Forelimb muscle (tissue), 1 donor: ENCODE measurements at places on chromosomes 7 and 10. TPM values are rescaled to one million over a fixed set of nuclear protein-coding genes. Genes with fewer than 3 reads are reported as not detected.

DNA sequence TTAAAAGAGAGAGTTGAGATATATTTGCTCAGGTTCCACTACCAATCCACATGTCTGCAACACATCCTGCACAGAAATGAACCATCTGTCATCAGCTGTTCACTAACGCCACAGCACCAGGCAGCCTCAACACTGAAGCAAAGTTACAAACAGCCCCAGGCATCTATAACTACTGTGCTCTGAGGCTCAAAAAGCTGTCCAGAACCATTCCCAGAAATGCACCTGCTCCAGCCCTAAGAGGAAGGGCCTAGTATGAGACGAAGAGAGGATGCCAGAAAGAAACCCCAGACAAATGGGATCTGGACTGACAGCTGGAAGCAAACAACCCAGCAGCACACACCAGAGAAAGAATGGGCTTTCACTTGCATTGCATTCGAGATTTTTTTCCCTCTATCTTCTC, 159.3 kb downstream of the ELMO1 start:
- no peak for DNase-seq

DNA sequence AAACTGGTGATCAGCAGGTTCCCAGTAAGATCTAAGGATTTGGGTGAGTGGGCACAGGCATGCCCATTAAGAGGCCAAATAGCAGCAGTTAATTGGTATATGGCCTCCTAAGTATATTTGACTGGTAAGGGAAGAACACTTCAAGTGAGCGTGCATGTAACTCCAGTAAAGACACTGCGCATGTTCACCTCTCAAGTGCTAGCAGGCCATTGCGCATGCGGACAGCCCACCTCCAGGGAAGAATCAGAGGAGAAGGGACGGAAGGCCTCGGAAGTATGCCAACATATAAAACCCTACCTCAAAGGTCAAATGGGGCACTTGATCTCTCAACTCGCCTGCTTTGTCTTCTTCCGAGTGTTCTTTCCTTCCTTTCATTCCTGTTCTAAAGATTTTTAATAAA, 118.0 kb downstream of the ARL5B start:
- no peak for DNase-seq

DNA sequence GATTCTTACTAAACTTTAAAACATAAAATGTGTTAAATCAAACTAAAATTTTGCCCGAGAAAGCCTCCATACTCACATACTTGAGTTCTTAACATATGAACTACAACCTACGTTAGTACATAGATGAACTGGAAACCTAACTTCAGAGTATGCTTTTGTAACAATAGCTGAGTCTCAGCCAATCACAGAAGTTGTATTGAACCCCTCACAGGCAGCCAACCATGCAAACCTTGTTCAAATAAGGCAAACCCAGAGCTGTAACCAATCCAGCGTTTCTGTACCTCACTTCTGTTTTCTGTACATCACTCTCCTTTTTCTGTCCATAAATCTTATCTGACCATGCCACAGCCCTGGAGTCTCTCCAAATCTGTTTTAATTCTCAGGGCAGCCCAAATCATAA, 157.3 kb upstream of the COL1A2 start:
- DNase-seq: no peak

DNA sequence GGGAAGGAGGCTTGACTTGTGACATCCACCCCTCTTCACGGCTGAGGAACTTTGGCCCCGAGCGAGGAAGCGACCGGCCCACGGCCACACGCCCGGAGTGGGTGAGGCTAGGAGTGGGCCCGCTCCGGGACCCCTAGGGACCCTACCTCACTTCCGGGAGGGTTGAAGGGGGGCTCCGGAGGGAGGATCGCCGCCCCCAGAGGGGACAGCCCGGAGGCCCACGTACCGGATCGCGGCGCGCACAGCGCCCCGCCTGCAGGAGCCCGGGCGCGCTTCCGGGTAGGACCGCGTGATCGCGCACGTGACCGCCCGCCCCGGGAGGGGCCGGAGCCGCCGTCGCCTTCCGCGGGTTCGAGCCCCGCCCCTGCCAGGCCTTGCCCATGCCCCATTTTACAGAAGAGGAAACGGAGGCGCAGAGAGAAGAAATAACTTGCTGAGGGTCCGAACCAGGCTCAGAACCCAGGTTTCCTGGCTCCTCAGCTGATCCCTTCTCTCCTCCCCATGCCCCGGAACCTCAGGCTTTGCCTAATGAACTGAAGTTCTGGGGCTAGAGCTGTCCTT, at the start of gene HPS1:
HPS1 (minus strand) TSS at position 275 of the 561 bp plus-strand sequence. CDS start 3,695 bp downstream, outside the sequence.
- DNase-seq: no peak

DNA sequence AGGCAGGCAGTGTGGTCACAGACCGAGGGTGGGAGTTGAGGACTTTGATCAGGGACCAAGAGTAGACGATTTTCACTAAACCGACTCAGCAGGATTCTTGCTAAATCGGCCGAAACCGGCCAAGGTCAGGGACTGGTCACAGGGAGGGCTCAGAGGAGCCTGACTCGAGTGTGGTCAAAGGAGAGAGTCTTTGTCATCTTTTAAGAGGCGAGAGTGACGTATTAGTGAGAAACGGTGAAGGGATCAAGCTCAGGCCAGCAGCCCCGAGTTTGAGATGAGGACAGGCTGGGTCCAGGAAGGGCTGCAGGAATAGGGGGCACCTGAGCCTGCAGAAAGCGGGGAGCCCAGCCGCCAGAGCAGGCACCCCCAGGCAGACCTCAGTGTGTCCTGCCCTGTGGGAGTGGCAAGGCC, 41.6 kb upstream of the FAM20C start:
- DNase-seq: no peak

DNA sequence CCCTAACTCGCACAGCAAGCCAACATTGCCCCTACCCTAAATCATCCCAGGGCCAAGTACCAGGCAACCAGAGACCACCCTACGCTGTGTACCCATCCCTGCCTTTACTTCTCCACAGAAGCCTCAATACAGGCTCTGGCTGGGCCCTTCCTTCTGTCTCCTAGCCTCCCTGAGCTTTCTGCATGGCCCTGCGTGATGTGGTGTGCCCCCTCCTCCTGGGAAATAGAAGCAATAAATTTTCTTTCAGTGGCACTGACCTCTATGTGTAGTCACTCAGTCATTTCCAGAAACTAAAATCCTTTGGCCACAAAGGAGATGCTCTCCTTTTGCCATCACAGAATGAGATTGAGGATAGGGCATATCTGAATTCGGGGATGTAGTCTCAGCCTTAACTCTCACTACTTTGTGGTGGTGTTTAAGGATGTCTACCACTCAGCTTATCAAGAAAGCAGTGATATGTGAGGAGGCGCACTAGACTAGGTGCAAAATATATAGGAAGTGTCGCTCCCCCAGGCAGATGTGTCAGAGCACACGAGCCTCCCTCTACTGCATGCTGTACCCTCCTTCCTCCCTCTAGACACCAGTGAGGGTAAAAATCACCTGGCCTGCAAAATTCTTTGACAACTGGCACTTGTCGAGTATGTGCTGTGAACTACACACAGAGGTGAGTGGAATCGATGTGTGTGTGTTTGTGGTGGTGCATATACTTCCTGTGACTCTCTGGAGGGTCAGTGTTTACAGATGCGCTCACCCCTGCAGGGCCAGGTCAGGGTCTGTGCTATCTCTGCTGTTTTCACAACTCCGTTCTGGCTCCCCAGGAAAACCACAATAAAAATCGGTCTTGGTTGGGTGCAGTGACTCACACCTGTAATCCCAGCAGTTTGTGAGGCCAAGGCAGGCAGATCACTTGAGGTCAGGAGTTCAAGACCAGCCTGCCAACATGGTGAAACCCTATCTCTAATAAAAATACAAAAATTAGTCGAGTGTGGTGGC, 825.9 kb upstream of the IGFBP3 start:
- no peak for DNase-seq

DNA sequence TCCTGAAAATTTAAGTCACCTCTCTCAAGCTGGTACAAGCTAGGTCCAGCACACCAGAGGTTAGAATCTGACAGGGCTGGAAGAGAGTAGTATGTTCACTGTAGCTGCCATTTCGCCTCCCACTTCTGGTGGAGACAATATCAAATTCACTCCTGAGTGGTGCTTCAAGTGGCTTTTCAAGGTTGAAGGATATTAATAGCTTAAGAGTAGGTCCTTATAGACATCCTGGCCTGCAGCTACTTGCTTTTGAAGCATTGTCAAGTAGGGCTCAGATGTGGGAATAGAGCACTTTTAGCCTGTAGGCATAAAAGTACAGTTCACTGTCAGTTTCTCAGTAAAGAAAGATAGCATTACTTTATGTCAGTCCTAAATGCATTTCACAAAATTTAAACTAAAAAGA, 270.5 kb upstream of the PLPP4 start:
- DNase-seq: no peak

GRCh38 chr7:36440880-36441279, 51.2 kb downstream of the ANLN start:
- DNase-seq: no peak

DNA sequence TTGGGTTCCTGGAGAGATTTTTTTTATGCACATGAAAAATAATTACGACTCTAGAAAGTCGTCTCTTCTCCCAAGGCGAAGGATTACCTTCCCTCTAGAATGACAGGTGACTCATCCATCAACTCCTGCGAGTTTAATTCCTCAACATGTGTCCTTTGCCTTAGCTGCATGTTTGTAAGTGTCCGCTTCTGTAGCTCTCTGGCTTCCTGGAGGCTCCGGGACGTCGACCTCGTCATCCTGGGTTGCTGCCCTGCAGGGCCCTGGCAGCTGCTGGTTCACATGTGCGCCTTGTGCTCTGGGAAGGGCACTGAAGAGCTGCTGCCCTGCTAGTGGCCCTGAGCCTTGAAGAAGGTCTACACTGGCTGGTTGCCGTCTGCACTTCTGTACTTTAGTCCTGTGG, 210.2 kb downstream of the MLLT10 start:
- DNase-seq: no peak

The COL26A1 gene
- polyA plus RNA-seq: 1.5 TPM

The GPR26 gene
- not detected for polyA plus RNA-seq
